ENCODE measurements at places on chromosomes 3 and 15.

GRCh38 chr3:159904455-159904854, 84.2 kb upstream of the IL12A start:
- DNase-seq, result no peak

DNA sequence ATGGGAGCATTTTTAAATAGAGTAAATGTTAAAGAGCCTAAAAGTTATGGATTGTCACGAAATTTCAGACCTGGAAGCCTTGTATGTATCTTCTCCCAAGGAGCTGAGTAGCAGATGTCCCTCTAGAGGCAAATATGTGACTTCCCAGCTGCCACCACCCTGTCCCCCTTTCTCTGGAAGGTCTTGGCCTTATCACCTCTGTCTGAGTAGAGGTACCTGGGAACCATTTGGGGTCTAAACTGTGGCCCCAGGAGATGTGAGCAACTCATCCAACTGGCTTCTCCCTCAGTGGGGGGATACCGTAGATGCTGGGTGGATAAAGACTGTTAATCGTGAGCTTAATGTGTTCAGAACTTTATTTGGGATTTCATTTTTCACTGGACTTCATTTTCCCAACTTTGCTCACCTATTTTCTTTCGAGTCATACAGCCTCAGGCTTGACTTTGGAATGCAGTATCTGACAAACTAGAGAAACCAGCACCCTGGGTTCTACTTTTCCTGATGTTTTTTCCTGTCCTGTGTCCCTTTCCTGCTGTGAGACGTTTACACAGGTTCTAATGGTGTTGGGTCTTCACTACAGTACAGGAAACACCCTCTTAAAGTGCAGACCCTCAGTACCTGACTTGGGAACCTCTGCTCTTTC, 53.3 kb upstream of the CCR4 start:
- no peak for DNase-seq

DNA sequence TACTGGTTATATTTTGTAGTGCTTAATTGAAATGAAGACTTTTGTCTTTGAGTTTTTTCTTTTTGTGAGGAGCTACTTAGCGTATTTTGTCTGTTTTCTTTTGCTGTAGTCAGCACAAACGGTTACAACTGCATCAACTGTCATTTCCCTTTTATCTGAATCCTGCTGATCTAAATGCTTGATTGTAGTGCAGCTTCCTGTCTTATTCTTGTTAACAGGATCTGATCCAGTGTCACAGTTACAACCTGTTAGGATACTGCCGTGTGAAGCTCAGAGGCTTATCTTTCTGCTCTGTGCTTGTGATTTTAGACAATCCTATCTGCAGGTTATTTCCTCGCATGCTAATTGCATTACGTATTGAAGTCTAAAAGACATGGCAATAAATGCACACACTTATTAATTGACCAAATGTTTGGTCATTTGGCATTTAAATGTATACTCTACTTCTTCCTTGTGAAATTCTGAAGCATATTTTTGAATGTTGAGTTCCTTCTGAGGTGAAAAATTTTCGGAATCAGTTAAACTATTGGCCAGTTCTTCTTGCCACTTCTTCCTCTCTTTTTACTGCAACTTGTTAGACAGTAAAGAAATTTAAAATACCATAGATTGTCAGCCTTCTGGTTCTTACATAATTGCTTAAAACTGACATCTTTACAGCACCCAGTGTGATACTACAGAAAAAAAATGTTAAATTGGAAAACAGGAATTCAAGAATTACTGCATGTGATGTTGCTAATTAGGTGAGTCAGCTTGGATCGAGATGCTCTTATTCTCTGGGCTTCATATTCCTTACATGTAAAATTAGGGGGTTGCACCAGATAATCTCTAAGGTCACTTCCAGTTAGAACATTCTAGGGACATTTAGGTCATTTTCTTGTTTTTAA, 168.2 kb downstream of the MBNL1 start:
- no peak for DNase-seq

- DNase-seq, result no peak
Measured at GRCh38 chr3:46348823-46349482, 5.0 kb upstream of the CCR2 start.

DNA sequence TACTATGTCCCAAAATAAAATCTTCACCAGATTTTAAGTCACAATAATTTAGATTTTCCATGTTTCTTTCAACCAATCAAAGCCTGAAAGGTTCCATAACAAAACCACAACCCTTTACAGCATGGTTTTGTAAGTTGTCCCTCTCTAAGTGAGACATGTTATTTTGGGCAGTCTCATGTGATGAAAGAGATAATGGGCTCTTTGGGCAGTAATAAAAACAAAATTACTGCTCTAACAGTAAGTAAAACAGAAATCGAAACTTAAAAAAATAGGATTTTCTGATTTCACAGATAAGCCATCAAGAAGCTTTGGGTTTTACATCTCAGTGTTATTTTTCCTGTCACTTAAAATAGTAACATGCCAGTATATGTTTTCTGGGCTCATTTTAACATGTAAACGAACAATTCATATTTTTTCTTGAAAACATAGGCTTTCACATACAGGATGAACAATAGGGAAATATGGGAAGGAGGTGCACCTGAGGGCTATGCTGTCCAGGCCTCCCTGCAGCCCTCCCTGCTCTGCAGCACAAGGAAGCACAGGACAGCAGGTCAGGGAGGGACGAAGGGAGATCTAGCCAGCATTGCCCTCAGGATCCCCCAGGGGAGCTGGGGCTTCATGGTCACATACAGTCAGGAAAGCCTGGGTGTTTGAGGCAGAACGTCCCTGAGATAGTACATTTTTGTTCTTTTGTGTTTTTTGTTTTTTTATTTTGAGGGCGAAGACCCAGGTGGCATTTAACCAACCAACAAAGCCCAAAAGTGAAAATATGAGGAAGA, 157.4 kb downstream of the SHOX2 start:
- DNase-seq, result no peak

- DNase-seq, result no peak
Measured at GRCh38 chr15:38843051-38843501, 278.5 kb upstream of the RASGRP1 start.

DNA sequence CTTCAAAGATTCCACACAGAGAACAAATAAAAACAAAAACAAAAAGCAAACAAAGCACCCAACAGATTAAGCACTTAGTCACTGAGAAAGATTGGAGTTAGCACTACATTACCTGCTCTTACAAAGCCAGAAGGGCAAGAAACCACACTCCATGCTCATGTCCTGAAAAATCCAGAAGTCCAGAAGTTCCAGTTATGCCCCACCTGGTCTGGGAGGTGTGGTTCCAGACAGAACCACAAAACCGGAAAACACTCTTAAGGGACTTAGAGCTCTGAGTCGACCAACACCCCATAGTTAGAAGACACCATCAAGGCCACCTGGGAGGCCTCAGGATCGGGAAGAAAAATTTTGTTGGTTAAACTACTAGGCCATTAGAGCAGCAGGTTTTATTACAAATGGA, 88.9 kb downstream of the TNIK start:
- DNase-seq, result no peak

GRCh38 chr3:10169000-10169496, 4.3 kb downstream of the IRAK2 start:
- DNase-seq, result no peak

GRCh38 chr3:56792193-56792592, 9.6 kb downstream of the ARHGEF3 start:
- no peak for DNase-seq

DNA sequence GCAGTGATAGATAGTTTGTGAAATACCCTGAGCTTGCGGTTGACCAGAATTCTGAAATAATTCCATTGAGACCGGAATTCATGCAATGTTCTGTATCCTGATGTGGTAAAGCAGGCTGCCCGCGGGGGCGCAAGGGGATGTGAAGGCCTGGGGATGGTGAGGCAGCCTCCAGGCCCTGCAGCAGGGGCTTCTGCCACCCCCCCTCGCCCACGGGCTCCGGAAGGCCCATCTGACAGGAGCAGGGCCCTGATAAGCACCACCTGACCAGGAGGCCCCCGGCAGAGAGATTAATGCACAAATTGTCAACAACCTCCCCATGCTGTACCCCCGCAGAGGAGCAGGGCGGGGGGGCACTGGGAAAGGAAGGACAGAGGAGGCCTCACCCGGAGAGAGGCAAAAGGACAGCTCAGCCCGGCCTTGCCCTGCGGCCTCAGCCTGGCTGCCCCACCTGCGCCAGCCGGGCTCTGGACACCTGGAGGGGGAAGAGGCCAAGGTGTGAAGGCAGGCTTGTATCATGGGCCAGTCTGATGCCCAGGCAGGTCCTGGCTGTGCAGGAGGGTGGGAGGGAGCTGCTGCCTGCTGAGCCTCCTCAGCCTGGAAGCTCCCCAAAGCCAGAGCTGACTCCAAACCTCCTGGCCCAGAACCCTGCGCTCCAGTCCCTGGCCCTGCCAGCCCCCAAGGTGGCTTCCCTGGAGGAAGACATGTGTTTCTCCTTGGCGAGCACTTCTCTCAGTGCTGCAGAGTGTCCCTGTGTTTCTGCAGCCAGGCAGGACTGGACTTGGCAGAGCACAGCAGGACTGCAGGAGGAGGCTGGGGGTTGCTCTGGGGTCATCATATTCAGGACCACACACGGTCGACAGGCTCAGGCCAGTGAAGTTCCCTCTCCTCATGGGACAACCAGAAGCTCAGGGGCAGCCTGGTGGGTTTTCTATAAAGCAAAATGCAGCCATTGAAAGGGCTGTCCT, 46.5 kb downstream of the RPN1 start:
- no peak for DNase-seq

DNA sequence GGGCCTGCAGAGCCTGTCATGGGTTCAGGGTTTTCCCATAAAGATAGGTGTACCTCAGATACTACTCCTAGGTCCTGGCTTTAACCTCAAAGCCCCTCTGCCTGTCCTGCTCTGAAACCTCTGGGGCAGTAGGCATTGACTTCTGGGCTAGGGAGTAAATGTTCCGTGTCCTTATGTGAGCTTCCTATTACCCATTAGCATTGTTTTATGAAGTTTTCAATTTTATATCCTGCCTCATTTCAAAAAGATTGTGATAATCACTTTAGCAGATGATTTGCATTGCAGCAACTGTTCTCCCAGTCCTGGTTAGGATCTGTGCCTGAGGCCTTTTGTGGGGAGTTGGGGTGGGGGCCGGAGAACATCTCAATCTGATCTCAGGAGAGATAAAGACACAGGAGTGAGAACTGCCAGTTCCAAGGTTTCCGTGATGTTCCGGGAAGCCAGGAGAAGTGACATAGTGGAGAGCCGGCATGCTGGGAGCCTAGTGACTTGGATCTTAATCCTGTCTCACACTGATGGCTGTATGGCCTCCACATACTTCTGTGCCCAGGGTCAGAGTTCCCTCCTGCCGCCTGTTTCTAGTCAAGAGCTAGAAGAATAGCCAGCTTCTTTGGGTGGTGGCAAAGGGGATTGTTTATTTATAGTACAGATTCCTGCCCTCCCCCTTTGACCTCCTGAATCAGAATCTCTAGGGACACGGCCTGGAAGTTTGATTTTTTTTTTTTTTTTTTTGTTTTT, 10.6 kb downstream of the TPM1 start:
- no peak for DNase-seq

GRCh38 chr3:115912372-115912771, 289.1 kb downstream of the GAP43 start:
- no peak for DNase-seq

DNA sequence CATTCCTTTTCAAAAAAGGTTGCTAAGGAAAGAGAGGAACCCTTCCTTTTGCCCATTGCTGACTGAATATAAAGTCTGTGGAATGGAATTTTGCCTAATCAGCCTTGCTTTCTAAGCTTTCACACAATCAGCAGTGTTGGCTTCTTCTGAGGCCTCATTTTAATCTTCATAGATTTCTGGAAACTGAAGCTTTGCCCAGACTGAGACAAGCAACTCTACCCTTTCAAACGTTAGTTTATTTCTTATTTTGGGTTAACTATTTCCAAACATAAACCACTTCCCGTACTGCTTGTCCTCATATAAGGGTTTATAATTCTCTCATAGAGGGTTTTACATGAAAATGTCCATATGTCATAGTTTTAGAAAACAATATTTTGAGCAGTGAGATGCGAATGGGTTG, 82.9 kb downstream of the NR1D2 start:
- DNase-seq, result no peak

DNA sequence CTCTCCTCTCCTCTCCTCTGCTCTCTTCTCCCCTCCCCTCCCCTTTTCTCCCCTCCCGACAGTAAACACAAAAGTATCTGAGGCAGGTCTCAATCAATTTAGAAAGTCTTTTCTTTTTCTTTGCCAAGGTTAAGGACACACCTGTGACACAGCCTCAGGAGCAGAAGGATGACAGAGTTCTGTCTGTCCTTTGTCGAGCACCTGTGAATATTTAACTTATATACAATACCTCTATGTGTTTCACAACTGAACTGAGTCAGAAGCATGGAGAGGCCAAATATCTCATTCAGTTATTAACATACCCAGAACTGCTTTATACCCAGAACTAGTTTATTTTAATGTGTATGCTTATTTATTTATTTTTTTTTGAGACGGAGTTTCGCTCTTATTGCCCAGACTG, 81.1 kb upstream of the ROBO1 start:
- no peak for DNase-seq

Measured in right hindlimb (tissue), 1 donor.